ENCODE measurements at places on chromosomes 16 and 17.

DNA sequence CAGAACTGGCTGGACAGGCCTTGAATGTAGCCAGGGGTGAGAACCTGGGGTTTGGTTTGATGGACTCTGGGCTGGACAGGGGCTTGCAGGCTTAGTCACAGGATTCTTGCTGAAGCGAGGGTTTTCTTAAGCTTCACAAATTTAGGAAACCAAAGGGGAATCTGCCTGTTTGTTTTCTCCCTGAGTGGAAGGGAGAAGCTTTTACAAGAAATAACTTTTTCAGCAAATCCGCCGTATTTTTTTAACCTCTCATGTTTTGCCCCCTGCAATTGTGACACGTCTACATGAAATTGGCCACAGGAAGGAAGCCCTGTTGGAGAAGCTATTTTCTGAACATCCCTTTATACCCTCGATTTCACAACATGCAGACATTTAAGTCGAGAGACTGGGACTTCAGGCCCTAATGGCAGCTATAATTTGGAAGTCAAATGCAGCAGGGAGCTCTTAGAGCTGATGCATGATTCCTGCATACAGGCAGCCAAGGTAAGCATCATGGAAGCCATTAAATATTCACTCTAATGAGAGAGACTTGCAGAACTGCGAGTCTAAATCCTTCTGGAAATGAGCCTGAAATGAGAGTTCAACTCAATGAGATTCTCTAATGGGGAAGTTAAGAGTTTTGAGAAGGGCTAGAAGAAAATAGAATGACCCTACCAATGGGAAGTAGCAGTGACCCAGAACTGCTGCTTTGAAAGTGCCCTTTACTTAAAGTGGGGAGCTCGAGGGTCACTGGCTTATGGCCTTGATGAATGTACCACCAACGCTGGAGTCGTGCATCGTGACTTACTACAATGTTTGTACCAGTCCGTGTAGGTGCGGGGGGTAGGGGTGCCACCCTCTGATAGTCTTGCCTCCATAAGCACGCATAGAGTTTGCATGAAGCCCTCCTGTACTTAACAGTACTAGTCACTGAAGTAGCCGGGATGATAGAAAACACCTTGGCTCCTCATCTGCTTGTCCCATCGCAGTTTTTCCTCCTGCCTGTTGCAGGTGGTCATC, 45.1 kb upstream of the IRF8 start:
- DNase-seq, result no peak

- no peak for DNase-seq
These were observed 8.5 kb downstream of the G6PC1 start for GRCh38 chr17:42908872-42909700.

DNA sequence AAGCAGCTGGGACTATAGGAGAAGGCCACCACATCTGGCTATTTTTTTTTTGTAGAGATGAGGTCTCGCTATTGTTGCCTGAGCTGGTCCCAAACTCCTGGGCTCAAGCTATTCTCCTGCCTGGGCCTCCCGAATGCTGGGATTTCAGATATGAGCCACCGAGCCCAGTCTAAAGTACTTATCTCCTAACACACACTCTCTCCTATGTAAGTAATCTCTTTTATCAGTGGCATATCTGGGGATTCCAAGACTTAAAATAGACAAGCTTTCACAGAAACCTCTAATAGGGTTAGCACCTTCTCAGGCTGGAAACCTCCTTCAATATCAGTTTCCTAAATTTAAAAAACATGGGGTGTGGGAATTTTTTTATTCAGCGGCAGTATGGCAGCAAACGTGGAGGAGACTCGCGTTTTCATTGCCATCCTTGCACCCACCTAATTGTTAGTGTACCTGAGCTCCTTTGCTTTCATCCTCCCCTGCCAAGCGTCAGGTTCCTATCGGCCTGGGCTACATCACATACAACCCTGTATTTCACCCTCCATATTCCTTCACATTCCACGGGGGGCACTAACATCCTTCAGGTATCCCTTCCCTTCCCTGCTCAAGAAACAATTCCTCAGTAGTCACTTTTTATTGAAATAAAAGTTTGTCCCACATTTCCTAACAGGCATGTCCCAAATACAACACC, 1.1 kb downstream of the EZH1 start:
- no peak for DNase-seq

- DNase-seq, result no peak
These were observed 77.4 kb downstream of the RPA1 start for GRCh38 chr17:1907216-1907631.

DNA sequence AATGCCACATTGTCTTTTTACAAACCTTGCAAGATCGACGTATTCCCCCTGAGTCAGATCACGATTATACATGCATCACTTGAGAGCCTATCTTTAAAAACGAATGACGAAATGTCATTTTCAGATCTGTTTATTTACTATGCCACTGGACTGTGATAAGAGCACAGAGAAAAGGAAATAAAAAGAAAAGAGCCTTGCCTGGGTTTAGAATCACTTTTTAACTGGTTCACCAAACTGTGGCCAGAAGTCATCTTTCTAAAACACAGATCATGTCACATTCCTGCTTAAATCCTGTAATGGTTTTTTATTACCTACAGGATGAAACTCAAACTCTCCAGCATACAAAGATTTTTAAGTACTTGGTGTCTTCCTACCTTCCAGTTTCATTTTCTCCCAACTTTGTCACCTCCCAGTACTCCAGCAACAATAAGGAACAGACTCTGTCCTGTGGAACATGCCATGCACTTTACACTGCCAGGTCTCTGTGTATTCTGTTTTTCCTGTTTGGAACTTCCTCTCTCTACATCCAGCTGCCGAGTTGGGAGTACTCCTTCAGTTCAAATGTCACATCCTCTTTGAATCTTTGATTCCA, 91.5 kb downstream of the SNX11 start:
- no peak for DNase-seq

DNA sequence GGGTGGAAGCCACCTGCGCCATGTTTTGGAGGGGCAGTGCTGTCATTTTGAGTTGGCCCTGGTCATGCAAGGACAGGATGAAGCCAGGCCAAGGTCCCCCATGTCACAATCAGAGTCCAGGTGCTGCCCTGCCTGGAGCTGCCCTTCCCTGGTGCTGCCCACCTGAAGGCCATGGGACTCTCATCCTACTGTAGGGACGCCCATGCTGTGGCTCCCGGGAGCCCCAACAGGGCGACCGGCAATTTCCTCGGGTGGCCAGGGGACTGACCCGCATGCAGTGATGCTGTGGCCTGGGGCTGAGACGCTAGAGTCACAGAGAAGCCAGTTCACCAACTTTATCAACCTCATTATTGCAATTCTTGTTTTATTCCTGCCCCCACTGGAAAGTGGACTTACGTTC, 8.0 kb downstream of the CCL17 start:
- DNase-seq, result no peak

GRCh38 chr16:50528820-50529219, 19.4 kb upstream of the NKD1 start:
- no peak for DNase-seq

- no peak for DNase-seq
These were observed 6.2 kb downstream of the ZACN start for GRCh38 chr17:76085066-76085730.

DNA sequence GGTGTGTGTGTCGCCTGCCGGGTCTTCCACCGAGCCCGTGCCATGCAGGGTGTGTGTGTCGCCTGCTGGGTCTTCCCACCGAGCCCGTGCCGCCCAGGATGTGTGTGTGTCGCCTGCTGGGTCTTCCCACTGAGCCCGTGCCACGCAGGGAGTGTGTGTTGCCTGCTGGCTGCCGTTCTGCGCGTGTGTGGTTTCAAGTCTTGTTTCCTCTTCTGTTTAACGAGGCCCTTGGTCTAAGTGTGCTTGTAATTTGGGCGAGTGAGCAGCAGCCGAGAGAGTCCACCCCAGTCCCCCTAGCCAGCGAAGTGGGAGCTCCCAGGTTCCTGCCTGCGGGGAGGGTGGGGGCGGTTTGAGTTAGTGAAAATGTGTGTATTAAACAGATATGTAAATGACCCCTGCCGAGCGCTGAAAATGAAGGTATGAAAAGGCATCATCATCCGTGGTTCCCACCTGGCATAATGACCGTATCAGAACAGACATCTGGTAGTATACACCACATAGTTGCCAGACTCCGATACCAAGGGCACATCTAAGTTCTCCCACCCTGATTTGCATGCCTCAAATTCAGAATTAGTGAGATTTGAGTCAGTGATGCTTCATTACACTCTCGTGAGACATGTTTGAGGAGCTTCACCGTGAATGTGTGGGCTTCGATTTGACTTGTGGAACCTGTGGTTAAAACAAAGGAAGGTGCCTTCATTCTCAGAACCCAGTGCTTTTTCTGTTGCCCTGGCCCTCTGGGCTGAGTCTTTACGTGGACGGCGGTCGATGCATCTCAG, 114.5 kb upstream of the CHMP6 start:
- DNase-seq, result no peak

DNA sequence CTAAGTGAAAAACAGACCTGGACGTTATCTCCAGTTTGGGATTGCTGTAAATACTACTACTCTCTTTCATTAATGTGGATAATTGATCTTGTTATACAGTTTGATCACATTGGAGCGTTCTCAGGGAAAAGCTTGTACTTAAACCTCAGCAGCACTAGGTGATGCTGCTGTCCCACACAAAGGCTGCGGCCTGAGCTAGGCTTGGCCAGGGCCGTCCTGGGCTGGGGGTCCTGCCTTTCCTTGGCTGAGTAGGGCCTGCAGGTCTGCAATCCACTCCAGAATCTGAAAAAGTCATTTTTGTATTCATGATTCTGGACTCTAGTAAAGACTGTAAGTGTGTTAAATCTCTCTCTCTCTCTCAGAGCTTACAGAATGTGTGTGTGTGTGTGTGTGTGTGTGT, 23.7 kb upstream of the PMFBP1 start:
- DNase-seq, result no peak

DNA sequence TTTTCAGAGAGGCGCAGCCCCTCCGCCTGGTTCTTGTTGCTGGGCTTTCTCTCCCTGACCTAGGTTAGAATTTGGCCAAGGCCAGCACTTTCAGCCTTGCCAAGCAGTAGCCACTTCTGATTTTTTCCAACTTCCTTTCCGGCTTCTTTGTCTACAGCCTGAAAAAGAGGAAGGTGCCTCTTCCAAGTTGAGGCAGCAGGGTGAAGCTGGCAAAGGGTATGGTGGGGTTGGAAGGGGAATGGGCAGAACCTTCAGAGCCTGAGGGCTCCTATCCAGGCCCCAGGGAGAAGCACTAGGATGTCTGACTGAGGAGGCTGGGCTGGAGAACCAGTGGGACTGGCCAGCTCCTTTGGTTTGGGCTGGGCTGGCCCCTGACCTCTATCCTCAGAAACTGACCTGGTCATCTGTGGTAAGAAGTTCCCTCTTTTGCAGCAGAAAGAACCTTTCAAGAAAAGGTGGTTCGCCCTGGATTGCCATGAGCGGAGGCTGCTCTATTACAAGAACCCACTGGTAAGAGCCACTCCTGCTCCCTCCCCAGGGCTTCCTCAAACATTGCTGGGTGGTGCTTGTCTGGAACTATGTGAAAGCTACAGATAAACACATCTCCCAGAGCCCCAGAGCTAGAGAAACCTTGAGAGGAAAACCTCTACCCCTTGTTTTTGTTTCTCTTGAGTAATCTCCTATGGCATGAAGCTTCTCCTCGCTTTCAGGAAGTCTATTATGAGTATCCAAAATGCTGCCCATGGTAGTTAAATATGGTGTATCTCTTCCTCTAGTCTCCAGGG, 16.6 kb upstream of the RNF135 start:
- DNase-seq, result no peak

DNA sequence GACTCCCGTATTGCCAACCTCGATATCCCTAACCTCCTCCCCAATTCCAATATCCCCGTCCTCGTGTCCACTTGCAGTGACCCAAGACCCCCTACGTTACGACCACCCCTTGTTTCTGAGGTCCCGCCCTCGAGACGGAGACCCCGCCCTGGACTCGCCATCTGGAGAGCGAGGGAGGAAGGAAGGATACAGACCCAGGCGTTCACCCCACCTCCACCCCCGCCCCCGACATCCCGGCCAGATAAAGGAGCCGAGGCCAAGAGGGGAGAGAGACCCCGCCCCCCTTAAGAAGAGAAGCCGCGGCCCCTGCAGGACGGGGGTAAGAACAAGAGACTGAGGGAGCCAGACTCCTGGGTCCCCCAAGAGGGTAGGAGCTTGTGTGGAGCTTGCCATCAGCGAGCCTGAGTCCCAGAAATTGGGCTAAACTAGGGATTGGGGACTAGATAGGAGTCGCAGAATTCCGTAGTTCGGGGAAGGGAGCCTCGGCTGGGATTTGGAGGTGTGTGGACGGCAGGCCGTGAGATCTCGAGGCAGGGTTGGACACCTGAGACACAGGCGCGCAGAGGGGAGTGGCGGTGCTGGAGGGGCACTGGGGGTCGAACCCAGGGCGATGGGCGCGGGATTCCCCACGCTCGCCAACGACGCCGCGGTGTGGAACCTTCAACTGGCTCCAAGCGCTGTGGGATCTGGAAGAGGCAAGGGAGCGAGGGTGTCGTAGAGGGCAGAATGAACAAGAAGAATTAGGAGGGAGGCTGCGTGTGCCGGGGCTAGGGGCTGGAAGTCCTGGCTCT, at the start of gene BCL6B:
Gene BCL6B (plus strand): TSS at position 270 of the 791 bp plus-strand sequence. CDS start 622 bp downstream, outside the sequence.
- DNase-seq, result no peak

GRCh38 chr17:56761387-56761786, 72.3 kb downstream of the C17orf67 start:
- no peak for DNase-seq

GRCh38 chr17:30208214-30208613, 27.3 kb downstream of the SLC6A4 start:
- no peak for DNase-seq

GRCh38 chr17:34566873-34567272, 12.5 kb upstream of the TMEM132E start:
- no peak for DNase-seq

- DNase-seq, result no peak
These were observed 47.9 kb upstream of the MAP3K14 start for GRCh38 chr17:45364531-45365390.

DNA sequence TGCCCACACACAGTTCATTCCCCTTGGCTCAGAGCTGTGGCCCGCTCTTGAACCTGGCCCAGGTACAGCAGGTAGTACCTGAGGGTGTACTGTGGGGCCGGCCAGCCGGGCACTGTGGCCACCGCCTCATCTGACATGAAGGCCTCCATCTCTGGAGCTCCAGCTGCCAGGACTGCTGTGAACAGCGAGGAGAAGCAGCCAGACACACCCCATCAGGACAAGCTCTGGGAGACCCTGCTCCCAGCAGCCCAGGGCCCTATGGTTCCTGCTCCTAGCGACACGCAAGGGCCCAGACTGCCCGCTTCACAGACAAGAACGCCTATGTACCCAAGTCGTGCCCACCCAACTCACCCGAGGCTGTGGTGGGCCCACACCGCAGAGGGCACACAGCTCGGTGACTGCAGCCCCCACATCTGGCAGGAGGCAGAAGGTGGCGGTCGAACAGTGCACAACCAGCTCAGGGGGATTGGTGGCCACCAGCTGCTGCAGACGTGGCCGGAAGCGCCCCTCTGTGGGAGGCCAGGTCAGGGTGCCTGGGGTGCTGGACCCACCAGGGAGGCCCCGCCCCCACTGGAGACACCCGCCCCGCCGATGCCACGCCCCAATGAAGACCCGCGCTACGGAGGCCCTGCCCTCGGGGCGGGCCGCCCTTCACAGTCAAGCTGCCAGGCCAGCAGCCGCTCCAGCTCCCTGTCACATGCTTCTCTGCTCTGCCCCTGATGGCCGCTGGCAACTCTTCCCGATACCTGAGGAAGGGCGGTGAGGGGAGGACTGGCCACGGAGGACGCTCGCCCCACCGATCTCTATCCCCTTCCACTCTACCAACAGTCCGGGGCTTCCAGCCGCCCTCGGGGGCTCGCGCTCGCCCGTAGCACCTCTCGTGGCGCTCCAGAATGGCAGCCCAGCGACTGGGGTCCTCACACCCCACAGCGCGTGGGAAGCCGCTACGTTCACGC, 1.1 kb upstream of the STUB1 start:
- no peak for DNase-seq

All from esophagus squamous epithelium (tissue), 5 donors.